ENCODE measurements at places on chromosomes 4 and X.

DNA sequence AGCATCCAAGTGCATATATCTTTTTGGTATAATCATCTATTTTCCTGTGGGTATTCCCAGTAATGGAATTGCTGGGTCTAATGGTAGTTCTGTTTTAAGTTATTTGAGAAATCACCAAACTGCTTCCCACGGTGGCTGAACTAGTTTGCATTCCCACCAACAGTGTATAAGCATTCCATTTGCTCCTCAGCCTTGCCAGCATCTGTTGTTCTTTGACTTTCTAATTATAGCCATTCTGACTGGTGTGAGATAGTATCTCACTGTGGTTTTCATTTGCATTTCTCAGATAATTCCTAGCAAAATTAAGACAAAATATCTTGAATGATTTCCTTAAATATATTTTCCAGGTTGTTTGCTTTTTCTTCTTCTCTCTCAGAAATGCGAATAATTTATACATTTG is 341.1 kb downstream of the GBA3 start:
- DNase-seq: no peak

- no peak for DNase-seq
These were observed 35.0 kb downstream of the NPY5R start for GRCh38 chr4:163378661-163379060.

- no peak for DNase-seq
These were observed 35.5 kb downstream of the DLG3 start for GRCh38 chrX:70479922-70480659.

- DNase-seq: peak; percentile 74
These were observed 82.3 kb upstream of the OGT start for GRCh38 chrX:71450433-71451106.

- DNase-seq: no peak
These were observed 9.9 kb downstream of the TNIP2 start for GRCh38 chr4:2745981-2746806.

DNA sequence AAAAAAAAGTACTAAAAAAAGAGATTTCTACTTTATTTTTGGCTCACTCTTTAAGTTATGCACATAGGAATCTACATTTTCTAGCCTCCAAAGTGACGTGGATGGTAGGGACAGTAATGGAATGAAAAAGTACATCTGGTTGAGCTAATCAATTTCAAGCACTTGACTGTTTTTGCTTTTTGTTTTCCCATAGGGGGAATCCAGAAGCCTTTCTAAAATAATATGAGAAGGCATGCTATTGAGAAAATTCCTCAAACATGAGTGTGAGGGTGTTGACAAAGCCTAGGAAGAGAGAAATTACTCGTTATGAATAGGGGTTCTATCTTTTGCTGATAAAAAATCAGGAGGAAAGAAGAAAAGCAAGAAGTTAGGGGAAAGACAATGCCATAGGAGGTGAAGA is 242.5 kb upstream of the PUDP start:
- no peak for DNase-seq

- peak; percentile 1 for DNase-seq
These were observed 1.8 kb downstream of the CCSER1 start for GRCh38 chr4:90128961-90129495.

GRCh38 chr4:117428536-117428935 is 343.2 kb upstream of the TRAM1L1 start:
- DNase-seq: peak; percentile 27

DNA sequence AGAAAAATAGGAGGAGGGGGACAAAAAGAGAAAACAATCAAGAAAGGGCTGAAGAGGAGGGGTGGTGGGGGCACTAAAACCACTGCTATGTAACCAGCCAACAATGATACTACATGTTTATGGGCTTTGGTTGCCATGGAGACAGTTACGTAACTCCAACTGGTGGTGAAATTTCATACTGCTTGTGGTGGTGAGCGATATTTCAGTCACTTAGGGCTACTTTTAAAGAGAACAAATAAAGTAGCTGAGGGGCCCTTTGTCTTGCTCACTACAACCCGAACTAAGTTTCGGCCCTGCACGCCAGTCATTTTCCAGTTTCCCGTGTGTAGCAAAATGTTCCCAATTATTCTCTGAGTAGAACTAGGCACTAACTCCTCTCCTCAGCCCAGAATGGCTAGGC is 275.2 kb upstream of the EDA2R start:
- DNase-seq: peak; percentile 9

GRCh38 chr4:4256799-4257198 is 8.8 kb upstream of the TMEM128 start:
- no peak for DNase-seq

GRCh38 chr4:102868153-102868780 is 525 bp upstream of the CISD2 start:
- no peak for DNase-seq

GRCh38 chr4:13126976-13127910 is 356.9 kb downstream of the RAB28 start:
- no peak for DNase-seq

GRCh38 chr4:67575232-67576058 is 16.9 kb downstream of the STAP1 start:
- no peak for DNase-seq
